ENCODE measurements at places on chromosomes 3 and 15. TPM values are rescaled to one million over a fixed set of nuclear protein-coding genes. Genes with fewer than 3 reads are reported as not detected.

Gene IQCF5
- not detected for polyA plus RNA-seq

Gene PLA2G4D
- 0.05 TPM for polyA plus RNA-seq

Gene FBN1
- 1.5 TPM for polyA plus RNA-seq

Gene PSTPIP1
- polyA plus RNA-seq, result 6.2 TPM

Gene ZPLD1
- polyA plus RNA-seq, result 0.07 TPM

Gene SLMAP
- 9.0 TPM for polyA plus RNA-seq

Gene IQCH
- polyA plus RNA-seq, result 1.0 TPM

Gene OR5H1
- polyA plus RNA-seq, result not detected

Gene GUCA1C
- polyA plus RNA-seq, result 13.0 TPM

Gene LRRC3B
- not detected for polyA plus RNA-seq

Gene RTP4
- 3.2 TPM for polyA plus RNA-seq

Gene UBL7
- polyA plus RNA-seq, result 18.1 TPM

Gene KNG1
- polyA plus RNA-seq, result not detected

Gene ROBO1
- 0.87 TPM for polyA plus RNA-seq

Gene TBCCD1
- polyA plus RNA-seq, result 4.2 TPM

Gene EXD1
- not detected for polyA plus RNA-seq

Gene GAP43
- polyA plus RNA-seq, result 0.27 TPM

Gene RETNLB
- not detected for polyA plus RNA-seq

Gene CCR1
- polyA plus RNA-seq, result 0.82 TPM

Gene HACL1
- 6.5 TPM for polyA plus RNA-seq

Measured in pancreas (tissue), 10 donors.